Hematopoietic multipotent progenitor cell treated with erythropoietin and hydrocortisone succinate and interleukin-3 and kit ligand, for 17 days (in vitro differentiated cells): ENCODE measurements at places on chromosomes 1 and 21.
A peak's percentile ranks its signal among the peaks of the same experiment; 100 is the strongest.

DNA sequence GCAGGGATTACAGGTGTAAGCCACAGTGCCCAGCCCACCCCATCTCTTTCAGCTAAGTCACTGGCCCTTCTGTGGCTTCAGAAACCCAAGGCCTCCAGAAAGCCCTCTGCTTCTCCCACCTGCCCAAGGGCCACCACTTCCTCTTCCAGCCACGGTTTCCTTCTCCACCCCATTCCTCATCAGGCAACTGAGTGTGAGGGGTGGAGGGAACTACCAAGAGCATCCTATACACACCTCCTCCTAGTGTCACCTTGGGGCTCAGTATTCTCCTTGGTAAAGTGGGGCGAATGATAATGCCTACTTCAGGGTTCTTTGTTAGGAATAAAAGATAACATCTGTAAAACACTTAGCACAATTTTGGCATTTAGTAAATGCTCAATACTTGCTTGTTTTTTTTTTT lies 30.0 kb downstream of the KNCN start:
- DNase-seq, result no peak

DNA sequence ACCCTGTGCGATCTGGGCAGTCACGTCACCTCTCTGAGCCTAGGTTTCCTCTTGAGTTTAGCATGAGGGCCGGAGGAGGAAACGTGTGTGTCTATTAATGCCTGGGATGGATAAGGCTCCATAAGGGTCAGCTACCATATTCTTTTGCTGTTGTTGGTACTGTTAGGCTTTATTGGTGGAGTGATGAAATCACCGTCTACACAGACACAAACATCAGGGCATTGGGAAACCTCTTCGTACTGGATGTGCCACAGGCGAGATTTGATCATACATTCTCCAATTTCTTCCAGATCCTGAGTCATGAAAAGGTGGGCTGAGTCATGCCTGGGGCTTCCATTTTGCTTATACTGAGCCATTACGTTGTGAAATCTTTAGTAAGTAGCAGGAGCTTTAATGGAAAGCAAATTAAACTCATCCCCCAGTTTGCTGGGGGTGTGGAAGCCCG lies 24.9 kb upstream of the GRHL3 start:
- DNase-seq, result no peak

- peak; percentile 80 for DNase-seq
Observed at GRCh38 chr1:19485362-19486187, at the start of gene CAPZB. TSS of gene CAPZB (minus strand) at chr1:19485539. CDS start at chr1:19485438, 101 bp downstream.

DNA sequence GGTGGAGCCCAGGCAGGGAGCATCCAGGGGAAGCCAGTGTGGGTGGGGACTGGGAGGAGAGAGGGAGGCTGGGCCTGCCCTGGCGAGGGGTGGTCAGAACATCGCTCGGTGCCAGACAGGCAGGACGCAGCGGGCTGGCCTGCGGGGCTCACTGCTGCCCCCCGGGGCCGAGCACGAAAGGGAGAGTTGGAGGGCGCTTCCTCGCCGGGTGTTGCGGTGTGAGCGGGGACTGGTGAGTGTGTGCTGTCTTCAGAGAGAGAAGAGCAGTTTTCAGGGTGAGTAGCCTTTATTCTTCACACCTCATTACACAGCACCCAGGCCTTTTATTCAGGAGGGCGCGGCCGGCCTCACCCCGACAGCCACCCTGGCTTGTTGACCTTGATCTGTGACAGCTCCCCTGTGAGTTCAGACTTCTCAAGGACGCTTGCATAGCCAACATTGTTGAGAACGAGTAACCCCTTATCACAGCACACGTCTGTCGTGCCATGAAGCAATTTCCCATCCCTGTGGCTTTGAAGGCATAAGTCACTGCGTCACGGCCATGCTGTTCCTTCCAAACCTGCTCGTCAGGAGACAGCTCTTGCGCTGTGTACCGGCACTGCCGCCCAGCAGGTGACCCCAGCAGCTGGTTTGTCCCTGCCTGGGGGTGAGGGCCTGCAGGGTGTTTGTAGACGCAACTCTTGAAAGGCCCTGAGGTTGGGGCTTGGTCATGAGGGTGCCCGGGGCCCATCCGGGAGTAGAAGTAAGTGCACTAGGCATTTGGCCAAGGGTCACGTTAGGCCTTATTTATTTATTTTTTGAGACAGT lies 54.6 kb downstream of the PRKCZ start:
- DNase-seq, result no peak

GRCh38 chr1:66464351-66464750 lies 69.6 kb upstream of the SGIP1 start:
- no peak for DNase-seq

GRCh38 chr1:184753608-184754475 lies 816 bp downstream of the EDEM3 start:
- peak; percentile 56 for DNase-seq

- DNase-seq, result no peak
Observed at GRCh38 chr1:64042331-64043100, 160.9 kb upstream of the UBE2U start.

DNA sequence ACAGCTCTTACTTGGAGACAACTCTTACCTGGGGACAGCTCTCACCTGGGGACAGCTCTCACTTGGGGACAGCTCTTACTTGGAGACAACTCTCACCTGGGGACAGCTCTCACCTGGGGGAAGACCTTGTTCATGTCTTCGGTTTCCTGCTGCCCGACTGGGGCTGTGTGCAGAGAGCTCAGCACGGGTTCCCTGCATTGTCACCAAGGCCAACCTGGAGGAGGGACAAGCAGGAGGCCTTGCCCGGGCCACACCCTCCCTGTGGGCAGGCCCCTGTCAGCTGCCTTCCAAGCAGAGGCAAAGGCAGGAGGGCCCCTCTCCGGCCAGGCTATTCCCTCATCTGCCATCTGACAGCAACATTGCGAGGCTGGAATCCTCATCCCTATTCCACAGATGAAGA lies at the start of gene LDLRAD1:
TSS of gene LDLRAD1 (minus strand) at position 208 of the 400 bp plus-strand sequence. CDS start at position 134, 74 bp downstream.
- no peak for DNase-seq

DNA sequence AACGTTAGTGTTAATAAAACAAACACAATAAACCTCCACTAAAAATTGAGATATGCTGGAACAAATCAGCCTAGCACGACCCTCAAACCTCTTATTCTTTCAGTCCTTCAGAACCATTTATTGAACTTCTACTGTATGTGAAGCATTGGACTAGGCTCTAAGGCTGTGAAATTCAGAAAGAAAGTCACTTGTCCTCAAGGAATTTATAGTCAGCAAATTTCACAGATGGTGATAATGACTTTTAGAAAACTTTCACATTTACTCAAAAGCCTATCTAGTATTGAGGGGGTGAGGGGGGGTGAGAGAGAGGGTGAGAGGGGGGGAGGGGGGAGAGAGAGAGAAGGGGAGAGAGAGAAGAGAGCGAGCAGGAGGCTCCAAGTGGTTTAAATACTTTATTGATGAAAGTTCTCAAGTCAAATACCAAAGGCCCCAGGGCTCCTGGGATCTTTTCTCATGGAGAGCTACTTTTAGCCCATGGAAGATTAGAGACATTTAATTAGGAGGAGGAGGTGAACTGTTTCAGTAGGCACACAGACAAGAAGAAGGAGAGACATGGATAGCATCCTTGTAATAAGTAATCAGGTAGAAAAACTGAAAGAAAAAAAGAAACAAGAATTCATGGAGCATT lies 66.3 kb upstream of the SSX2IP start:
- DNase-seq, result no peak

DNA sequence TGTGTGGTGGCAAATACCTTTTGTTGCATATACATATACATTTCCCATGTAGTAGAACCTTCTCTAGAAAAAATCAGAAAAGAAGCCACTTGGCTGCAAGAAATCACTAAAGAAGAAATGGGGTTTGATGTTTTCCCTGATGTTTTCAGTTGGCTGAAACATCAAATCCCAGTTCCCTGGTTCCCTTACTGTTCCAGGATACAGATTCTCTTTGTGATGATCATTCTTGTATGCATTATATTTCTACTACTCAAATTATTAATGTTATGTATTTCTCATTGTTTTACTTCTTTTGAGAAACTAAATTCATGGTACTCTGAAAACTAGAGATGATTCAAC lies 7.6 kb downstream of the RNU1-2 start:
- no peak for DNase-seq
